ENCODE measurements at places on chromosomes 1 and 21.

GRCh38 chr1:216049741-216050430 is 373.4 kb downstream of the USH2A start:
- no peak for DNase-seq

DNA sequence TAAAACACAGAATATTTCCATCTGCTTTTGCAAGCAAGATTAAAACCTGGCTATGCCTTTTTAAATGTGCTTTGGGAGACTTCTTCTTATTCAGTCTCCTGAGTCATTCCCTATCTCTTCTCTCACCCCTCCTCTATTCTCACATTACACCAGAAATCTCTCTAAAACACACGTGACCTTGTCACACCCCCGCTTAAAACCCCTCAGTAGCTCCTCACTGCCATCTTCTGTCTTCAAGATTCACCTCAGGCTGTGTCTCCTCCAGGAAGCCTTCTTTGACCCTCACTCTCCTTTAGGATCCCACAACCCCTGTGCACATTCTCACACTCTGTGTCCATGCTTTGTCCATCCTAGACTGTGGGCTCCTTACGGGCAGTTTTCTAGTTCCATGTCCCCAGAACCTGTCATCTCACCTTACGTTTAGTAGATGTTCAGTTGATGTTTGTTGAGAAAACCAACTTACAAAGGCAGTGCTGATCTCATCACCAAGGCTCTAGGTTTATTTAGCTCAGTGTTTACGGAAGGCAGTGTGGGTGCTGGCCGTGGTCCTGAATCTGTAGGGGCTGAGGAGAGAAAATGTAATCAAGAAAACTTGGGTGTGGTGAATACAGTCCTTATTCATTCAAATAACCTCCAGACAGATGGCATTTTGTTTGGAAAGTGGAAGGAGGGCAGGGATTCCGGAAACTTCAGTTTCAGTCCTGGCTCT is 143.5 kb downstream of the DMRTA2 start:
- no peak for DNase-seq

- no peak for DNase-seq
Observed at GRCh38 chr1:14183329-14183728, 415.2 kb upstream of the KAZN start.

DNA sequence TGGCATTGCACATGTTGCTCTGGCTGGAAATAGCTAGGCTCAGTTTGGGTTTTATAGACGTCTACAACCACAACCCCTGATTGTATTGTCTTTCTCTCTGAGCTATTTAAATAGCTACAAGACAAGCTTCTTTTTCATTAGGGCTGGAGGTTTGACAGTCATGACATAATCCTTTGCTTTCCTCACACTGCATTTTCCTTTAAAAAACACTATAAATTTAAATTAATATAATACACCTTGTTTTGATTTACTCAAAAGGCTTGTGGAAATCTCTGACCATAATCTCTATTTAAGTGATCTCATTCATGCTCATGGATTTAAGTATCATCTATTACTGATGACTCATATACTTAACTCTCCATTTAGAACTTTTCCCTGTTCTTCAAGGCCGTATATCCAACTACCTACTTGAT is 50.4 kb upstream of the PTGFR start:
- no peak for DNase-seq

- no peak for DNase-seq
Observed at GRCh38 chr21:41247561-41248545, 68.7 kb upstream of the FAM3B start.

DNA sequence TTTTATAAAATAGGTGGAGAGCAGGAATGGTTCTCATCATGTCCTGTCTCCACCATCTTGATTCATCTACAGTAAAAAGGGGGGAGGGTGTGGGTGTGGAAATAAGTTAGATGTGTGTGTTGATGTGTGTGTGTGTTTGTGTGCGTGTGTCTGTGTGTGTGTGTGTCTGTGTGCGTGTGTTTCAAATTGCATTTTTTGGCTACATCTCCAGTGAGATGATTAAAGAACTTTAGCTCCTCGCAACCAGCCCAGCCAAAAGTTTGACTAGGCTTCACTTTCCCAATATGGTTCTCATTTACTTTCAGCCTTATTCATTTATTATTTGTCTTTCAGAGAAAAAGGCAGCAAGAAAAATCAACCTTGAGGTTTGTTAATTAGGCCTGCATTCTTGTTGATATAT is 14.7 kb upstream of the HAO2 start:
- DNase-seq: no peak

DNA sequence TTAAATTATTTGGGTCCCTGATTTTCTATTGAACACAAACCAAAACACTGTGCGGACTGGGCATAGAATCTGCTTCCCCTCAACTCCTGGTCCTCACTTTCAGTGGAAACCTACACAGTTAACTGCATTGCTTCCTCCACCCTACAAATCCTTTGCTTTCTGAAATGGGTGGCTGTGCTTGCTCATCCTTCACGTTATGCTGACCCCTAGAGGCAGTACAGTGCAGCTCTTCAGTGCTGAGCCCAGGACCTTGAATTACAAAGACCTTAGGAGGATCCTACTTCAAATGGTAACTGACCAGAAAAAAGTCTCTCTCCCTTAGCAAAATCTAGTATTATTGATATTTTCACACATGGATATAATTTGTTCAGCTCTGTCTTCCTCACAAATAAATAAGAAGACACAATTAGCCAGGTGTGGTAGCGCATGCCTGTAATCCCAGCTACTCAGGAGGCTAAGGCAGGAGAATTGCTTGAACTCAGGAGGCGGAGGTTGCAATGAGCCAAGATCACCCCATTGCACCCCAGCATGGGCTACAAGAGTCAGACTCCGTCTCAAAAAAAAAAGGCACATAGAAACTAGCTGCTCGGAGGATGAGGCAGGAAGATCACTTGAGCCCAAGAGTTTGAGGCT is 63.4 kb upstream of the L1TD1 start:
- no peak for DNase-seq

GRCh38 chr1:1374589-1374928 is 448 bp downstream of the AURKAIP1 start:
- peak; percentile 4 for DNase-seq

- no peak for DNase-seq
Observed at GRCh38 chr21:46375560-46376230, 51.7 kb downstream of the PCNT start.

- DNase-seq: no peak
Observed at GRCh38 chr21:33642896-33643657, 776 bp downstream of the ITSN1 start.

- no peak for DNase-seq
Observed at GRCh38 chr1:221227460-221227859, 348.2 kb downstream of the HLX start.

- DNase-seq: no peak
Observed at GRCh38 chr1:55816456-55817426, 601.6 kb upstream of the USP24 start.

- DNase-seq: no peak
Observed at GRCh38 chr1:41503538-41504113, 19.1 kb upstream of the EDN2 start.

DNA sequence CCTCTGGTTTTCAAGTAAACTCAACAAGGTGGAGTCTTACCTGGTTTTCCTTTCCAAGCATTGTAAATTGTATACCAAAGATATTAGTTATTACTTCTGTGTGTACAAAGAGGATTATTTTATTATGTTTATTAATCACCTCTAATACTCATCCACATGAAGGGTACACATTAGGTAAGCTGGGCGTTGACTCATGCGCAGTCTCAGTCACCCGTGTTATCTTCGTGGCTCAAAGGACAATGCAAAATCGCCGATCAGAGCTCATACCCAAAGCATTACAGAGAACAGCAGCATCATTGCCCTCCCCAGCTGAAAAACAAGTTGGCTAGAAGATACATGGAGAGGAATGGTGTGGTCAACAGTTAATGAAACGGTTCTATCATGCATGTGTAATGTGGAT is 148.7 kb downstream of the NR5A2 start:
- no peak for DNase-seq

- DNase-seq: no peak
Observed at GRCh38 chr1:235943581-235944114, 76.9 kb upstream of the LYST start.

DNA sequence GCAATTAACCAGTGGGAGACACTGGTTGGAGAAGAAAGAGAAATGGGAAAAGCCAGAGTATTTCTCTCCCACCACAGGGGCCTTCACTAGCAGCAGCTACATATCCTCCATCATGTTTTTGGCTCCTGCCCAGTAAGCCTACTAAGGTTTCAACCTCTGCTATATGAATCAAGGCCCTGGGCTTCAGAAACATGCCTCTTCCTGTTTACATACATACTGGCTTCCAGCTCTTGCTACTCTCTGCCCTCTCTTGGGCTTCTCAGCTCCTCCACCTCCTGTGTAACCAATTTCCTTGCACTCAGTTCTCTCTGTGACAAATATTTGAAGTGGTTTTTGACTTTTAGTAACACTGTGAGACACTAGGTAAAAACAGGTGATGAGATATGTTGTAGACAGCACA is 80.8 kb downstream of the LRRC7 start:
- no peak for DNase-seq

- DNase-seq: no peak
Observed at GRCh38 chr1:185965870-185966269, 231.7 kb downstream of the HMCN1 start.

DNA sequence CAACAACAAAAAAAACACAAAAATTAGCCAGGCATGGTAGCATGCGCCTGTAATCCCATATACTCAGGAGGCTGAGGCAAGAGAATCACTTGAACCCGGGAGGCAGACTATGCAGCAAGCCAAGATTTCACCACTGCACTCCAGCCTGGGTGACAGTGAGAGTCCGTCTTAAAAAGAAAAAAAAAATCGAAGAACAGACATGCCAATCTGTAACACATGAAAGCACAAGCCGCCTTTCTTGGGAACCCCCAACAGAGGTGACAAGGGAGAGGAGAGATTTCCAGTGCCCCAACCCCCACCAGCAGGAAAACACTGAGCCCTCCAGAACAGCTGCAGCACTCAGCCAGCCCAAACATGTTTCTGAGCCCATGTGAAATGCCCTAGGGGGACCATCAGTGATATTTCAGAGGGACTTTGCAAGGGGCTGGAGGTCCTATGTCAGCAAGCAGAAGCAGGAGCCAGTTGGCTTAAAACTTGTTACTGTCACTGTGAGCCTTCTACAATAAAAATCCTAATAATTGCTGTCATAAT is 14.2 kb upstream of the EFNA1 start:
- DNase-seq: no peak

DNA sequence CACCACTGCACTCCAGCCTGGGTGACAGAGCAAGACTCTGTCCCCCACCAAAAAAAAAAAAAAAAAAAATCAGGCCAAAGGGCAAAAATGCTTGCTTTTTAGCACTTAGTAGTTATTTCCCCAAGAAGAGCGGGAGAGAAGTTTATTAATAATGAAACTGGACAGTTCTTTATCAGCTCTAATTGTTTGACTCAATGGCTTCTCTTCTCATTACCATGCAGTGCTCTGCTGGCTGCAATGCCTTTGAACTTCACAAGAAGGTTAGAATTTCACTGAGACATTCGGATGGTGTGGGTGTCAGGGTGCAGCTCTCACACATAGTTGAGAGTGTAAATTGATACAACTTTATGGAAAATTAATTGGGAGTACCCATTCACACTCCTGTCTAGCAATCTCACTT is 63.7 kb downstream of the EDARADD start:
- DNase-seq: no peak

GRCh38 chr1:241310451-241310850 is 46.6 kb downstream of the RGS7 start:
- no peak for DNase-seq

DNA sequence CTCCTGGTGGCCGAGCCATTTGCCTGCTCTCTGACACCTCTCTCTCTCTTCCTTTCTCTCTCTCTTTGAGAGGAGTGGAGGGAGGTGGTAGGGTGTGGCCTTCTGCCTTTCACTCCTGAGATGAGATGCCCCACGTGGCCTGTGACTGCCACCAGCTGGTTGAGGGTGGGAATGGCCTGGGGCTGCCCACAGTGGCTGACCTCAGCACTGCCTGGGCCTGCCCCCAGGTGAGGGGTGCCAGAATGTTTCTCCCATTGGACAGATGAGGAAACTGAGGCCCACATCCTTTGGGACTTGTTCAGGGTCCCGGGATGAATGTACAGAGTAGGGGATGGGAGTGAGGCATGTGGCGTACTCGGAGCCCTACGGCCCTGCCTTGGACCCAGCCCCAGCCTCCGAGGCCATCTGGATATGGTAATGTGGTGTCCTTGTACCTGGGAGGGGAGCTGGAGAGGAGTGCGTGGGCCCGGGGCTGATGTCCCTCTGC is 12.7 kb upstream of the C1orf167 start:
- no peak for DNase-seq

GRCh38 chr1:109490029-109490933 is 3.6 kb upstream of the CYB561D1 start:
- DNase-seq: peak; percentile 51

DNA sequence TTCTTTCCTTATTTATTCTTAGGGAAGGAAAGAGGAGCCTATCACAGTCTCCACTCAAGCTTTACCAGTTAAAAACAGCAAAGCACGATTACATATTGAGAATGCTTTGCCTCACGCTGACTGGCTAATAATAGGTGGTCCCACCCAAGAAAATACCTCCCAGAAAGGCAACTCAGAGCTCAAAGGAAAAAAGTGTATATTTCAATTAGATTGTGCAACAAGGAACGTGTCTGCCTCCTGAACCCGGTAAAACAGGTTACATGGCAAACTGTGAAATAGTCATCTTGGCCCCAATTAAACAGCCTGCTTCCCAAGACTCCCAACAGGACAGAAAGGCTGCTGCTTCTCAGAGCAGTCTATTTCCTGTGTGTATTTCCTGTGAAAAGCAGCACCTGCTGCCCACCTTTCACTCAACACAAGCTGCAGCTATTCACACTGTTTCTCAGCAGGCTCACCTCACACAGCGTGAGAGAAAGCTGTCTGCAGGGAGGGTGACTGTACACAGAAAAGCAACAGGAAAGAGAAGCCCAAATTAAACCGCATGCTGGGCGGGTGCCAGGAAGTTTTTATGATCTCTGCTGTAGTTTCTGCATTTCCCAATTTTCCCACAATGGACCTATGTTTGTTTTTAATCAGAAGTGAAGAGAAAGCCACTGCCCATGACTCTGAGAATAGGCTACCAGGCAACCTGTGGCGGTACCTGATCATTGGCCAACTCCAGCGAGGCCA is 44.0 kb downstream of the URB1 start:
- no peak for DNase-seq

DNA sequence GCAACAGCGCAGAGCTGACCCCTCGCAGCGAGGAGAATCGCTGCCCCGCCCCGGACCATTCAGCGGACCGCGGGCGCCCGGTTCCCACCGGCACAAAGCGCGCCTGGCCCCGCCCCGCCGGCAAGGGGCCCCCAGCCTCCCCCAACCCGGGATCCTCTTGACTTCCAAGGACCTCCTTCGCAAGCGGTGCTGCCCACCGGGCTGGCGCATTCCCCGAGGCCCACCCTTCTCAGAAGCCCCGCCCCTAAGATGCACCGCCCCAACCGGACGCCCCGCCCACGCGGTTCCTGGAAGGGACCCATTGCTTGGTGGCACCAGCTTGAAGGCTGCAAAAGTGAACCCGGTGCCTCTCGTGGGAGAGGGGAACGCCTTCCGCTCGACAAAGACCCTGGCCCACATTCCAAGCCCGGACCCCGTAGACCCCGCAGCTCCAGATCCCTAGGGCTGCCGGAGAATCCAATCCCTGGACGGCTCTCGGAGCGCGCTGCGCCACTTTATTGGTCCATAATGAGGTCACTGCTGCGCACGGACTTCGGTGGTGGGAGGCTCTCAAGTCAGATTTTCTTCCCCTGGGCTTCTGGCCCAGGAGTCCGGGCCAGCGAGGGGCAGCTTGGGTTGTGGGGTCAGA is 2.0 kb downstream of the HES3 start:
- peak; percentile 69 for DNase-seq

GRCh38 chr1:18058206-18058921 is 49.2 kb upstream of the IGSF21 start:
- DNase-seq: no peak

Data from NCI-H1436 (cell line).